Activated naive CD4-positive, alpha-beta T cell treated with Interleukin-2 at 50 U/mL for 16 hours (primary cell): ENCODE measurements at places on chromosomes 7 and 10.
A peak's percentile ranks its signal among the peaks of the same experiment; 100 is the strongest.

DNA sequence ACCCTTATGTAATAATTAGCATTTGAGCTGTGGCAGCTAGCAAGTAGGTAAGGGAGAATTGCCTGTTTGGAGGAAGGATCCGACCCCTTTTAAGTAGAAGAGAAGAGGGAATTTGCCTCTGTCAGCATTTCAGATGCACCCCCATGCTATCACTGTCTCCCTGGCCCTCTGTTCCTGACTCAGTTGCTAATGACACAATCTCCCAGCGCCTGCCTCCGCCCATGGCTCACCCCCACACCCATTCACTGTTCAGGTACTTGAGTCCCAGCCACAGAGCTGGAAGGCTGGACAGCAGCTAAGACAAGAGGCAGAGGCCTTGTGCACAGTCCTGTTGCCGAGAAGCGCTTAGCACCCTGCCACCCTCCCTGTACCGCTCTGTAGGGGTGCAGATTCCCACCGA, 512.3 kb upstream of the GALNT17 start:
- DNase-seq = no peak

GRCh38 chr10:118562851-118563250, 32.6 kb downstream of the PRLHR start:
- DNase-seq = no peak

DNA sequence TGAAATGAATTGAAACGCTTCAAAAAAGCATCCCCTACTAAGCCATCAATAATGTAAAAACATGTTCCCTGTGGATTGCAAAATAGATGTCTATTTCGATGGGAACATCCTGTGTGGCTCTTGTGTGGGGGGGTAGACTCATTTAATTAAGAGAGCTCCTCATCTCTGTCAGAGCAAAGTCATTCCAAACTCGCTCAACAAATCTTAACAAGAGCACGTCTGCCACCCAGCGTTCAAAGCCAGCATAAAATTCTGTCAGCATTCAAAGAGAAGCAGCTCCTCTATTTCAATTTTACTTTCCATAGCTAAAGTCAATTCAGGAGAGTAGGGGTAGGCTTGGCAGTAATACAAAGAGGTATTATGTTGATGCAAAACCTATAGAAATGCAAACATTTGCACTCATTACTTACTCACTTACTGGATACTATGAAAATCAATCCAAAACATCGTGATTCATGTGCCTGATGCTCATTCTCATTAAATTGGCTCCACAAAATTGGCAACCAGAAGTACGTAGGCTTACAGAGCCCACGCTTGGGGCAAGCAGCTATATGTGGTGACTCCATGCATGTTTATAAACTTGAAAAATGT, 114.9 kb downstream of the IPMK start:
- peak; percentile 25 for DNase-seq

- no peak for DNase-seq
Measured at GRCh38 chr10:36171953-36172940, 530.2 kb upstream of the FZD8 start.

- DNase-seq = peak; percentile 27
Measured at GRCh38 chr10:132684164-132684891, 101.6 kb downstream of the NKX6-2 start.

DNA sequence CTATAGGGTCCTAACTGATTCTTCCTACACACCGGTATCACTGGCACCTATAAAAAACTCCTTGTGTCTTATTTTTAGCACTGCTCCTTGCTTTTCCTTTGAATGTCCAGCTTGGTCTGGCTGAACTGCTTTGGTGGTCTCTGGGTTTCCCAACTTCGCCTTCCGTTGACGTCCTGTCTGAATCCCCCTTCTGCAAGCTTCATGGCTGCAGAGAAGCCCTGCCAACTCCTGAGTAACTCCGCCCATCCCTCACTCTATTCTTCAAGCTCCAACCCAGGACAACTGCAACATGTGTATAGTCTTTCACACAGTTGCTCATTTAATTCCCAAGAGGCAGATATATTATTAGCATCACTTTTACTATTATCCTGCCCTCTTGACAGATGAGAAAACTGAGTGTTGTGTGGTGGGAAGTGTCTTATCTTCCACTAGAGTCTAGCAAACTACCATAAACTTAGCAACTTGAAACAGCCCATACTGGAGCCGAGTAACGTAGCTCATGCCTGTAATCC, 40.9 kb downstream of the MTURN start:
- DNase-seq = no peak

- no peak for DNase-seq
Measured at GRCh38 chr7:16960337-16960965, 78.7 kb upstream of the AGR3 start.

- DNase-seq = no peak
Measured at GRCh38 chr7:123012435-123012834, 16.9 kb upstream of the TAS2R16 start.

- no peak for DNase-seq
Measured at GRCh38 chr10:35043796-35044344, 46.3 kb downstream of the CUL2 start.

DNA sequence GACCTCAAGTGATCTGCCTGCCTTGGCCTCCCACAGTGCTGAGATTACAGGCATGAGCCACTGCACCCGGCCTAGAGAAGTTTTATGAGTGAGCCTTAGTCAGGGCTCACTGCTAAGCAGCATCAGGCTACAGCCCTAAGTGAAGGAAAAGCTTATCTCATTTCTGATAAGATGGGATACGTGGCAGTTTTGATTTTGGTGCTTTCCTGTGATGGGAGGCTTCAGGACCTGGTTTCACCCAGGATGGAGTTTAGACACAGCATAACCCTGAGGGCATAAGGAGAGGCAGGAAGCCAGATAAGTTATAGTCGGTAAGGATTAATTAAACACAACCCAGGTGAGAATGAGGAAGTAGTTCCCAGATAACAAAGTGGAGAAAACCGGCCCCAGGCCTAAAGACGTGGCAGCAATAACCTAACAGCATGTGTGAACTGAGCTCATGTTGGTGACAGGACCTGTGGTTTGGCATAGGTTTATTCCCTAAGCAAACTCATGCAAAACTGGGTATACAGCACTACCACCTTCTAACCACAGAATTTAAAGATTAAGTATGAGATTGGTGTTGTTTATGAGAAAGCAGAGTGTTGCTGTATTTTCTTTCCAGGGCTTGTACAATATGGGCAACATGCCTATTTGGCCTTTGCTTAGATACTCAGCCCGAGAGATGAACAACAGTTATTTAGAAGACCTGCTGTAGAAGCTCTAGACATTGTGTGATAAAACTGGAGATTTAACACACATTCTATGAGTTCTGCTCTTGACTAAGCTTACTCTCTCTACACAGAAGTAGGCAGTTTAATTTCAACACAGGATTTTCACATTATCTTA, 119.4 kb downstream of the COL28A1 start:
- DNase-seq = peak; percentile 5

GRCh38 chr7:33157781-33158180, 28.4 kb downstream of the BBS9 start:
- no peak for DNase-seq

GRCh38 chr7:121084748-121085336, 96.3 kb downstream of the CPED1 start:
- DNase-seq = no peak

DNA sequence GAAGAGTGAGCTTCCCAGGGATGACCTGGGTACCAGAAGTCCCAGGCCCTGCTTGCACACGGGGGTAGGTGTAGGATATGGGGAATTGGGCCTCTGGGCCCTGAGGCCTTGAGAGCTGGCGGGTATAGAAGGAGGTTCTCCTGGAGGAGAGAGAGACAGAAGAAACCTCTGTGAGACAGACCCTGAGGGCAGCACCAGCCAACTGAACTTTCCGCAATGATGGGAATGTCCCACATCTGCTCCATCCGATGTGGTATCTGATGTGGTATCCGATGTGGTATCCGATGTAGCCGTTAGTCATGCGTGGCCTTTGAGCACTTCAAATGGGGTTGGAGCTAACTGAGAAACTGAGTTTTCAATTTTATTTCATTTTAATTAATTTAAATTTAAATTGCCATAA, 30.6 kb upstream of the PLEKHA1 start:
- no peak for DNase-seq

GRCh38 chr10:17742918-17743317, 9.1 kb upstream of the TMEM236 start:
- DNase-seq = peak; percentile 73

- no peak for DNase-seq
Measured at GRCh38 chr10:61883371-61884025, 18.0 kb upstream of the ARID5B start.

GRCh38 chr7:105224884-105225651, 163.7 kb downstream of the SRPK2 start:
- DNase-seq = no peak

- DNase-seq = no peak
Measured at GRCh38 chr7:101496017-101496416, 133.1 kb downstream of the MYL10 start.

DNA sequence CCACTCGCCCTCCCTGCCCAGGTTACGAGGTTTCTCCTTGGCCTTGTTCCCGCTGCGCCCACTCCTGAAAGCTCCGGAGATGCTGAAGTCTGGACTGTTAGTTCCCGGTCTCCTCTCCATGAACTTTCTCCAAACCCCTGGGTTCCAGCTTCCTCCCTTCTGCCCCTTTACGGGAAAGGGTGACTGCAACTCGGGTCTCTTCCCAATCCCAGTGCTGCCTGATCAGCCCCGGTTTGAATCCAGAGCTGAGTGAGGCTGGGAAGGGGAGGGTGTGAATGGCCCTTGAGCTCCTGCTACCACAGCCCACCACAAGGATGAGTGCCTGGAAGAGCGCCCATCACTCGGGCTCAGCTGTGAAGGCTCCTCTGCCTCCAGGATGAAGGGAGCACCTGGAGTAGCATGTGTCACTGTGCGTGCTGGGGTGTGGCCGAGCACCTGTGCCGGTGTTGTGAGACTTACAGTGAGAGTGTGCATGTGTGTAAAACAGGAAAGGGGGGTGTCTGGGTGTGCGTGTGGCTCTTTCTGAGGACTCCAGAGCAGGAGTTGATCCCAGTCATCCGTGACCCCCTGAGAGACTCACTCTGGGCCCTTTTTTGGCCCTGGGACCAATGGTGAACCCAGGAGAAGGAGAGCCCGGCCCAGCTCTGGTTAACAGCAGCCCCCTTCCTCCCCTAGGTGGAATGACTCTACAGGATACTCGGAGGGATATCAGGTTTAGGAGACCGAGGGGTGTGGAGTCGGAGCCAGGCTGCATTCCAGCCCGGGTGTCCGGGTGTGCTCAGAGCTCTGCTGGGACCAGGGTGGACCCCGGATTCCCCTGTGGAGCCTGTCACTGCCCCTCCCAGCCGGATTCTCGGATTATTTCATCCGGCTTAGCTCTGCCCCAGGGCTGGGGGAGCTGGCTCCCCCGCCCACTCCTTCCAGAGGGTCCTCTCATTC, 1.1 kb upstream of the ZNF467 start:
- no peak for DNase-seq

- DNase-seq = no peak
Measured at GRCh38 chr7:40700653-40701421, 566.0 kb downstream of the SUGCT start.

DNA sequence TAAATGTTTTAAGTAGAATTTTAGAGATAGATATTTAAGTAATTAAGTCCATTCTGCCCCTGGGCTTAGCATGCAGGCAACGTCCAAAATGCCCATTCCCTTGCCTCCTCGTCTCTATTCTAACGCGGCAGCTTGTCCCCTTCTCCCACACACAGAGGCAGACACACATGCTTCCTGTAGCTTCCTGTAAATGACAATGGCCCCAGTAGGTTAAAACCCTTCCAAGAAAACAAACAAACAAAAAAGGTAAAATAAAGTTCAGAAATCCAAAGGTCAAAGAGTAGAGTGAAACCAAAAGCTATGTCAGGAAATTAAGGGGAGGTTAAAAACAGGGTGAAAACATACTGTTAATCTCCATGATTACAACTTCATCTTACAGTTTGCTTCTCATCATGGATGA, 857.6 kb downstream of the GATA3 start:
- no peak for DNase-seq

GRCh38 chr10:10824591-10825148, 193.0 kb upstream of the CELF2 start:
- no peak for DNase-seq

DNA sequence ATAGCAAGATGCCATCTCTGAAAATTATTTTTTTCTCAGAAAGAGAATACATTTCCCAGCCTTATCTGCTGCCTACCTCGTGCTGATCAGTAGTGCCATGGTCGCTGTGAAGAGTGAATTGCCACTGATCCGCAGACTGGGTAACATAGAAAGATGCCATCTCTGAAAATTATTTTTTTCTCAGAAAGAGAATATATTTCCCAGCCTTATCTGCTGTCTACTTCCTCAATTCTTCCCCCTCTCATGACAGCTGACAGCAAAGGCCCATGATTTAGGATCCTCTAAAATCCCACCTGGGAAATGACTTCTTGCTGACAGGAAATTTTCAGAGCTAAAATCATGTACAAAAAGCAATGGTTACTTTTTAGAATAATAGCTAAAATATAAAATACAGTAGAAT, 92.5 kb upstream of the AHR start:
- DNase-seq = no peak

DNA sequence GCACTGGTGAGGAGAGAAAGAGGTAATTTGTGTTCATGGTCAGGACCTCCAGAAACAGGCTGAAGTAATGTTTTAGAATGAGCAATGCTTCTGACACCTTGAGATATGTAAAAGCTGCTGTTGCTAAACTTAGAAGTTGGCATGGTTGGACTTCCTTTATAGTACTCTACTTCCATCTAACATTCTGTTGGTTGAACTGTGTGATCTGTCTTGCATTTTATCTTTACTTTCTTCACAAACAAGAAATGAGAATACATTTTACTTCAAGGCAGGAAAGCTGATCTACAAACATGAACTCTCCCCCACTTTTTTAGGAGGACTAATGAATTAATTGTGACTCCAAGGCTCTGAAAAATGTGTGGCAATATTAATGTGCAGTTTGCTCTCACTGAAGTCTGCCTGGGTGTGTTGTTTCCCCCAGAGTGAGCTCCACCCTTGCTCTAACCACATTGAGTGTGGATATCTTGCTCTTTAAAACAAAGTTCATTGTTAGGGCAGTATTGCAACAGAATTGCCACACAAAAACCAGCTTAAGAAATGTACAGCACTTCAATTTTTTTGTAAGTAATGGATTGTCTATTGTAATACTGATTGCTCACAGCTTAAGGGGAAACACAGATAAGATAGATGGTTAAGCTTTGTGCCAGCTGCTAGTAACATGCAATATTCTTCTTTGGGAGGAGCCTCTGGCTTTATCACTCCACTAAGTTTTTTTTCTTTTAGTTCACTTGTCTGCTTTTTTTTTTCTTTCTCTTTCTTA, 69.0 kb downstream of the ADD3 start:
- DNase-seq = no peak

DNA sequence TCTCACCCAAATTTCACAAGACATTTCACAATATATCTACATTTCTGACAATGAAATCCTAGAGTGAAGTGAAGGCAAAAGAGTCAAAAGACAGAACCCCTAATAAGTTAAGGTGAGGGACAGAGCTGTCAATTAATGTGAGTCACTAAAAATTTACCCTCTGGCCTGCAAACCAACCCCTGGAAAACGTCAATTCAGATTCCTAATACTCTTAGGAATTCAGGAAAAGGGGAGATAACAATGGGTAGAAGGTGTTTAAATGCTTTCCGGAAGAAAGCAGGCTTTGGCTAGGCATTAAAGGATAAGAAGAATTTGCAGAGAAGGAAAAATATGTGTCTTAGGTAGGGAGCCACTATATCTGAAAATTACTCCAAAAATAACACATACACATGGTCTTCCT, 299.6 kb downstream of the INHBA start:
- no peak for DNase-seq

- no peak for DNase-seq
Measured at GRCh38 chr7:138658889-138659288, 42.3 kb downstream of the SVOPL start.
